ENCODE measurements at places on chromosomes 4 and X. TPM values are rescaled to one million over a fixed set of nuclear protein-coding genes. Genes with fewer than 3 reads are reported as not detected.

DNA sequence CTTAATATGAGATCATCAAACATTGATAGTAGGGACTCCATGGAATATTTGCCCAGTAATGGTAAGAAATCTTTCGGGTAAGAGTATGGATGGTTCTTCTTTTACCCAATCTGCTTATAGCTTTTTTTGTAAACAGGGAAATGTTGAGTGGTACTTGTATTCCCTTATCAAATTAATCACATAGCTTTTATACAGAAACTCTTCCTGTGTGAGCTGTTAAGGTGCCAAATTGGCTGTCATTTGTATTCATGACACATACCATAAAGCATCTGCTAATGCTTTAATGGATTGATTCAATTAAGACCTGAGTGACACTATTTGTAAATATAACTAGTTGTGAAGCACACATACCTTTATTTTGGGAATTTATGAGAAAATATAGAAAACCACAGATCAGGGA, 34.2 kb downstream of the KLF3 start:
- H3K36me3 ChIP-seq, result no peaks in the 10 kb centered on the region
- H3K27me3 ChIP-seq, result no peaks in the 10 kb centered on the region
- no peak for DNase-seq
- H3K4me3 ChIP-seq, result no peak overlapping the region

The TMPRSS11F gene
- total RNA-seq, result 1.1 TPM

The TEC gene
- 9.2 TPM for total RNA-seq

GRCh38 chr4:180057299-180057721, 2185.9 kb upstream of the TENM3 start:
- H3K27ac ChIP-seq, result no peak overlapping the region
- H3K36me3 ChIP-seq, result no peaks in the 10 kb centered on the region
- H3K27me3 ChIP-seq, result no peaks in the 10 kb centered on the region
- peak overlapping the region; percentile 58 for H3K4me3 ChIP-seq
- H3K4me1 ChIP-seq, result peaks cover 14% of the 10 kb centered on the region

The SULT1B1 gene
- 0.31 TPM for total RNA-seq

GRCh38 chrX:41377624-41378023, 43.7 kb downstream of the DDX3X start:
- H3K4me3 ChIP-seq, result no peak overlapping the region
- H3K4me1 ChIP-seq, result no peaks in the 10 kb centered on the region
- DNase-seq, result no peak
- no peaks in the 10 kb centered on the region for H3K36me3 ChIP-seq

GRCh38 chr4:188714501-188714900, 575.3 kb downstream of the TRIML1 start:
- no peak overlapping the region for H3K27ac ChIP-seq
- no peaks in the 10 kb centered on the region for H3K27me3 ChIP-seq
- H3K36me3 ChIP-seq, result no peaks in the 10 kb centered on the region

DNA sequence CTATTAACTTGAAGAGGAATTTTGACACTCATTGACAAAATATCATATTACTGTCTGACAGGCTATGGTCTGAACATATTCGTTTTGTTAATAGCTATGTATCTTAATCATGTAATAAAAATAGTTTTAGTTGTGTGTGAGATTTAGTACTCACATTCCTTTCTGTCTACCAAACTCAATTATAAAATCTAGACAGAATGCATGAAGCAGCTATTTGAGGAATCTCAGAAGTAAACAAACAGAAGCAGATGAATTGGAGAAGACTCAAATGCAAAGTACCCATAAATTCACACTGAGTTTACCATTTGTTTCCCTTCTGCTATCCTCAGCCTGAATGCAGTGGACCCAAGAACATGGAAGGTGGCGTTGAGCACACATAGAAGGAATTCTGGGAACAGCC, 841.6 kb upstream of the AADAT start:
- no peaks in the 10 kb centered on the region for H3K36me3 ChIP-seq
- no peak overlapping the region for H3K4me3 ChIP-seq
- no peak overlapping the region for H3K27ac ChIP-seq
- no peaks in the 10 kb centered on the region for H3K27me3 ChIP-seq
- no peaks in the 10 kb centered on the region for H3K4me1 ChIP-seq

- H3K4me3 ChIP-seq, result no peak overlapping the region
- no peaks in the 10 kb centered on the region for H3K27me3 ChIP-seq
- H3K4me1 ChIP-seq, result no peaks in the 10 kb centered on the region
- no peak overlapping the region for H3K27ac ChIP-seq
Observed at GRCh38 chrX:24364851-24365538, 4.6 kb downstream of the SUPT20HL1 start.

- no peak overlapping the region for H3K4me3 ChIP-seq
- H3K27me3 ChIP-seq, result no peaks in the 10 kb centered on the region
- no peak for DNase-seq
- H3K36me3 ChIP-seq, result no peaks in the 10 kb centered on the region
Observed at GRCh38 chrX:38879631-38880220, 78.5 kb downstream of the MID1IP1 start.

GRCh38 chrX:30649859-30650258, 3.4 kb upstream of the GK start:
- H3K27me3 ChIP-seq, result no peaks in the 10 kb centered on the region
- H3K36me3 ChIP-seq, result no peaks in the 10 kb centered on the region
- no peak overlapping the region for H3K27ac ChIP-seq
- no peaks in the 10 kb centered on the region for H3K4me1 ChIP-seq
- no peak overlapping the region for H3K4me3 ChIP-seq

DNA sequence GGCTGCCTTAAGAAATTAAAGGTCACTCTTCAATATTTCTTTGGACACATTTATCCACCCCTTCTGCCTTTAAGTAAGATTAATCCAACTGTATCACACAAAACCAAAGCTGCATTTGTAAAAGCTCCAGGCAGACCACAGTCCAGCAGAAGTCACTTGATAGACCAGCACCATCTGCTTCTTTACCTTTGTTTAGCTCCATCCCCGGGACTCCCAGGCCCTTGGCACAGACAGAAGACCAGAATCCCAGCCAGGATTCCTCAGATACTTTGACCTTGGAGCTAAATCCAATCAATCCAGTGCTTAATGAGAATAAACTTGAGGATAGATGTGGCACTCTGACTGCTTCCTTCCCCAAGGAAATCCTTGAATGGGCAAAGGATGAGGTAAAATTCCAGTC, 333.1 kb upstream of the RASGEF1B start:
- H3K27me3 ChIP-seq, result no peaks in the 10 kb centered on the region
- no peak overlapping the region for H3K4me3 ChIP-seq
- DNase-seq, result no peak
- H3K27ac ChIP-seq, result no peak overlapping the region

The DGAT2L6 gene
- not detected for total RNA-seq

The FRG2 gene
- 0.24 TPM for total RNA-seq

GRCh38 chr4:34372815-34373214, 1871.5 kb downstream of the ARAP2 start:
- DNase-seq, result no peak
- no peaks in the 10 kb centered on the region for H3K36me3 ChIP-seq
- no peak overlapping the region for H3K4me3 ChIP-seq
- H3K4me1 ChIP-seq, result no peaks in the 10 kb centered on the region
- no peak overlapping the region for H3K27ac ChIP-seq

DNA sequence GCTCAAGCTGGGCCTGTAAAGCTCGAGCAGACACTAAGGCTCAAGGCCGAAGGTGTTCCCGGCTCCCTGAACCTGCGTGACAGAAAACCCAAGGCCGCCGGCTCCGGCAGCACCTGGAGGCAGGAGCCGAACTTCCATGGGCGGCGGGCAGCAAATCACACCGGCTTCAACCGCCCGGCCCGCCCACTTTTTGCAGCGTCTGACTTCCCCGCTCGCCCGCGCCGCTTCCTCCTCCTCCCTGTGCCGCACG, 940 bp upstream of the NSD2 start:
- H3K27me3 ChIP-seq, result no peaks in the 10 kb centered on the region
- DNase-seq, result peak; percentile 84

- no peak for DNase-seq
- no peaks in the 10 kb centered on the region for H3K36me3 ChIP-seq
- no peaks in the 10 kb centered on the region for H3K27me3 ChIP-seq
- H3K4me3 ChIP-seq, result no peak overlapping the region
- H3K4me1 ChIP-seq, result no peaks in the 10 kb centered on the region
Observed at GRCh38 chr4:13515268-13515667, 29.0 kb downstream of the NKX3-2 start.

The GDI1 gene
- 158 TPM for total RNA-seq

GRCh38 chrX:154802947-154803346, 2.3 kb downstream of the MPP1 start:
- no peaks in the 10 kb centered on the region for H3K27me3 ChIP-seq
- DNase-seq, result peak; percentile 20

DNA sequence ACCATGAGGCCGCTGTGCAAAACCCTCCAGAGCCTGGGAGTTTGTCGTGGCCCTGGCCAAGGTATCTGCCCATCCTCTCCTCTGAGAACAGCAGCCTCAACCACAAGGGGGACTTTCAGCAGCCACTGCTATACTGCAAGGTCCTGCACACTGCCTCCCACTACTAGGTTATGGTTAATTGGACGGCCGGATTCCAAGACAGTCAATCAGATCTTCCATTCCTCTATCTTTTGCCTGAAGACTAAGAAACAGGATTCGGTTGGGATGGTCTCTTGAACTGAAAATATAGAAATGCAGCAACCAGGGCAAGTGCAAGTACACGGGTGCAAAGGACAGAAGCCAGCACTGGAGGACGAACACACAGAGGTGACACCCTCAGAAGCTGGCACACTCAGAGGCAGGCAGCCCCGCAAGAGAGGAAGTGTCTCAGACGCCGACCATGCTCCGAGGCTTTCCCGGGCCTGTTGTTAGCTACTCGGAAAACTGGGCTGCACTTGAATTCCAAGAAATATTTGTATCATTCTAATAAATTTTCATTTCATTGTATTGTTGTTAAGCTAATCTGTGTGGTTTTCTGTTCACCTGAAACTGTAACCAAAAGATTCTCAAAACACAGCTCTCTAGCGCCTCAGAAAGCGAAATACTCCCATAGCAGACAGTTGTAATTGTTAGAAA, 63.3 kb downstream of the AFAP1 start:
- H3K4me3 ChIP-seq, result no peak overlapping the region
- peaks cover 7% of the 10 kb centered on the region for H3K4me1 ChIP-seq
- H3K36me3 ChIP-seq, result no peaks in the 10 kb centered on the region

The HTT-AS gene
- total RNA-seq, result not detected
